ENCODE measurements at places on chromosomes 2 and 18.

DNA sequence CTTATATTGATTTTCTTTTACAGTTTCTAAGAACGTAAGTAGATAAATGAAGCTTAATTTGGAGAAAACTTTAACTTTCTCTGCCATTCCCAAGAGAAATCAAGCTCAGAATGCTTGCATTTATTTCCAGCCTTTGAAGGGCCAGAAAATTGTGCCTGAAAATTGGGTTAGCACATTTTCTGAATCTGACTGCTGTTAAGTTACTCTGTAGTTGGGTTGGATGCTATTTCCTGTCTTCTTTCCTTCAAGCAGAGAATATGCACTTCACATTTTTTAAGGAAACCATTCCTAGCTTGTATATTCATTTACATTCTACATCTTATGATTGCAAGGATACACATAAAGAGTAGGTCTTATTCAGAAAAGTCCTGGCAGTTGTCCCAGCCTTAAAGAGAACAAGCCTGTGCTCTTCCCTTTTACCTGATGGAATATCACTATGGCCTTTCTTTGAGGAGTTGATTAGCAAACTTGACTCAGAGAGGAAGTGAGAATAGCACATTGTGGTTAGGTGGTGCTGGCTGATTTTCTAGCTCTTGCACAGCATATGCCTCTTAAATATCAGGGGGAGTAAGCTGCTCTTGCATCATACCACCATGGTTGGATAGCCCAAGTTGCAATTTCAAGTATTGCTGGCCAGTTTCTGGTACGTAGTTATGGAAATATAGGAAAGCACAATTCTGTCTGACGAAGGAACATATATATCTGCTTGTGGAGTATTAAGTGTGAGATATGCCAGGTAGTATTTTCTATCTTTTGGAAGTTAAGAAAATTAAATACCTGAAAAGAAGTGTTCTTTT is 133.7 kb downstream of the COMMD1 start:
- DNase-seq: no peak

DNA sequence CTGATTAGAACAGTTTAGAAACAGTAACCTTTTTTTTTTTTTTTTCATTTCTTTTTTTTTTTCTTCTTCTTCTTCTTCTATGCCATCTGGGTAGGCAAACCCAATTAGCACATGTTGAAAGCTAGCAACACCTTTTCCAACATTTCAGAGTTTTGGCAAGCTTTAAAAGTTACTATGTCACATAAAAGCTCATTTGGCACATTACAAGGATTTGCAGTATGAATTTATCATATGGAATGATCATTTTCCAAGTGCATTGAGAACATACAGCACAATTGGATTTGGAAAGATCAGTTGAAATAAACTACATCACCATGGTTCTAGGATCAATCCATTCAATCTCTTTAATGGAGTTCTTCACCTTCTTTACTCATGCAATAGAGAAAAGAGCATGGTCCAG is 847.0 kb downstream of the LRRTM4 start:
- no peak for DNase-seq

GRCh38 chr2:99727199-99727598 is 237.4 kb upstream of the REV1 start:
- no peak for DNase-seq

DNA sequence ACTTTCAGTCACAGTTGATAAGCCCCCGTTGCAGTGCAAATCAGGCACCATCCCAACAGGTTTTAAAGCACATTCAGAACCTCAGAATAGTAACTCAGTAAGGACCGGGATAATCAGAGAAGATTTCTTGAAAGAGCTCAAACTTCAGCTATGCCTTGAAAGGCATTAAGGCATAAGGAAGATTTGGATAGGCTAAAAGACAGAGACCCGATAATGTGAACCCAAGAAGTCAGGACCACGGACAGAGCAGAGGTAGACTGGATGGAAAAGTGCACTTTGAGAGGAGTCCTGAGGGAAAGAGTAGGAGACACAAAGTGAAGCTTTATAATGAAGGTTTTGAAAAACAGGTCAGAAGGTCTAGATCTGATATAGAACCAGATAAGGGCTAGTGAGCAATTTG is 36.9 kb upstream of the KLF7 start:
- no peak for DNase-seq

DNA sequence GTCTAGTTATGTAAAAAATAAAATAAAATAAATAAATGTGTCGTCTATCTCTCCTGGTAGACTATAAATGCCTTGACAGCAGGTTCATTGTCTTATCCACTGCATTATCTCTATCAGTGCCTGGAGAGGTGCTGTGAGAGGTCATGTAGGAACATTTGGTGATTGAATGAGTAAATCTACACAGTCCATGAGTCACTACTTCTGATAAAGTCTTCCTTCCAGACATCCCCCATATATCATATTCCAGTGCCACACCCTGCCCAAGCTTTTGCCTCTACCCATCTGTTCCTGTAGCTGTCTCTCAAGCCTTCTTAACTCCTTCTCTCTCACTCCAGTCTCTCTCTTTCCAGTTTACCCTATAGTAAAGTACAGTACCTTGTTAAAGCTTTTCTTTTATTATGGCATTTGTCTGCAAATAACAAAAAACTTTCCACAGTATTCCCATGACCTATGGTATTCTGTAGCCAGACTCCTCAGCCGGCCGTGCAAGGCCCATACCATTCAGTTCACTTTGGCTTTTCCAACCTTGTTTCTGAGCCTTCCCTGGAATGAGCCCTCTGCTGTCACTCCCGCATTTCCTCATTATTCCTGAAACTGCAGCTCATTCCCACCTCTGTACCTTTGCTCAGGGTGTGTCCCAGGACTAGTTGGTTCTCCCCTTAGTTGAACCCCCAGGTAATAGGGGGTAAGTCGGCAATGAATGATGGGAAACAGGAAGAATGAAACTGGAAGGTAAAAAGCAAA is 37.5 kb downstream of the ANXA4 start:
- no peak for DNase-seq

DNA sequence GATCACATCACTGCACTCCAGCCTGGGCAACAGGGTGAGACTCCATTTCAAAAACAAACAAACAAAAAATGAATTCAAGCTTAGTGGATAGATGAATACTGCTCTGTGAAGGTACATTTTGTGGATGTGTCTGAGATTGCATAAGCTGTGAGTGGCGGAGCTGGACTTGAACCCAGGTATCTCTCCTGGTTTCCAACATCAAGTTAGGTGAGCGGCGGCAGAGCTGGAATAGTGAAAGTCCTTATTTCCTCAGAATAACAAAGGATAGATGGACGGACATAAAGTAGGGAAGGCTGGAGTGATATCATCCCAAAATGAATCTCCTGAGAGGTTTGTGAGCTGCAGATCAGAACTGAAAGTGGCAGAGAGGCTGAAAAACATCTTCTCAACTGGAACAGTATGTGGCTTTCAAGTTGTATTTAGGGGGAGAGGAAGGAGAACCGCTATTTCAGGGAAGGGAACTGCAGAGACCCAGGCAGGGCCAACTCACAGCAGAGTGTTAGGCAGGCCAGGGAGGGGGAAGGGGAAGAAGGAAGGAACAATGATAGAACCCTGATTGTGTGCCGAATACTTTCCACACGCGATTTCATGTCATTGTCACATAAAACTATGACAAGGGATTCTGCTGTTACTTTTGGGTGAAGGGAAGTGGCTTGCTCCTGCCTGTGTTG is 106.2 kb downstream of the LPIN1 start:
- no peak for DNase-seq

- no peak for DNase-seq
Measured at GRCh38 chr18:74171910-74172606, 23.7 kb downstream of the TIMM21 start.

GRCh38 chr2:37689751-37690150 is 18.3 kb upstream of the CDC42EP3 start:
- DNase-seq: no peak

DNA sequence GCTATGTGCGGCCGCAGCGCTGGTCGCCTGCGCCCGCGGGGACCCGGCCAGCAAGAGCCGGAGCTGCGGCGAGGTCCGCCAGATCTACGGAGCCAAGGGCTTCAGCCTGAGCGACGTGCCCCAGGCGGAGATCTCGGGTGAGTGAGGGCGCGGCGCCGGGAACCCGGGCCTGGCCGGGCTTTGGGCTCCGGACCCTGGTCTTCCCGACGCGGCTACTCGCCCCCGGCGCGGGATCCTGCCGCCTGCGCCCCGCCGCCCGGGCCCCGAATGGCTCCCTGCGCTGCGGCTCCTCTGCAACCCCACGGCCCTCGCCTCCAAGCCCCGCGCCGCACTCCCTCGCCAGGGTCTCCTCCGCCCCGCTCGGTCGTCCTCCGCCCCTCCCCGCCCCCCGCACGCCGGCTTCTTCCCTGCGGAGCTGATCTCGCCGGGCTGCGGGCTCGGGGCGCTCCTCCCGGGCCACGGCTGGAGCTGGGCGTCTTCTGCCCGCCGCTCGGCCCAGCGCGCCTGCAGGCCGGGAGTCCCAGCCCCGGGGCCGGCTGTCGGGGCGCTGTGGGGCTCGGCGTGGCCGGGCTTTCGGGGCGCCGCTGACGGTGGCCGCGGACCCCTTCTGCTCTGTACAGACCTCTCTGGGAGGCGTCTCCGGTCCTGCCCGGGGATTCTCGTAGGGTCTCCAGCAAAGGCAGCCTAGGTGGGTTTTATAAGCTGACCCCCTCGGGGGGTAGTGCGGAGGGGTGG is 652 bp downstream of the GPC1 start:
- no peak for DNase-seq

DNA sequence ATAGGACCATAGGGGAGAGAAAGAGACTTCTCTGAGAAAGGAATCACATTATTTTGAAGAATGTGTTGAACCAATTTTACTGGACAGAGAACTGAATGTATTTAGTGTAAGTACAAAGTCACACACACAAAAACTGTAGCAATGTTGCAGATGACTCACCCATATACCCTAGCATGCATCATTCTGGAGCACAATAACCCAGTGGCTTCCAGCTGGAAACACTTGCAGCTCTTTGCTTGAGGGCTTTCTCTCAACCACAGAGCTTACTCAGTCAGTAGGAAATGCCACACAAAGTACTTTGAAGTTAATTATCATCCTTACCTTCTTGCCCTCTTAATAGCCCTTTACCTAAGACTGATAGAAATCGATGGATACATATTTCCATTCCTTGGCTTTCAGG is 760.0 kb upstream of the FSHR start:
- no peak for DNase-seq

DNA sequence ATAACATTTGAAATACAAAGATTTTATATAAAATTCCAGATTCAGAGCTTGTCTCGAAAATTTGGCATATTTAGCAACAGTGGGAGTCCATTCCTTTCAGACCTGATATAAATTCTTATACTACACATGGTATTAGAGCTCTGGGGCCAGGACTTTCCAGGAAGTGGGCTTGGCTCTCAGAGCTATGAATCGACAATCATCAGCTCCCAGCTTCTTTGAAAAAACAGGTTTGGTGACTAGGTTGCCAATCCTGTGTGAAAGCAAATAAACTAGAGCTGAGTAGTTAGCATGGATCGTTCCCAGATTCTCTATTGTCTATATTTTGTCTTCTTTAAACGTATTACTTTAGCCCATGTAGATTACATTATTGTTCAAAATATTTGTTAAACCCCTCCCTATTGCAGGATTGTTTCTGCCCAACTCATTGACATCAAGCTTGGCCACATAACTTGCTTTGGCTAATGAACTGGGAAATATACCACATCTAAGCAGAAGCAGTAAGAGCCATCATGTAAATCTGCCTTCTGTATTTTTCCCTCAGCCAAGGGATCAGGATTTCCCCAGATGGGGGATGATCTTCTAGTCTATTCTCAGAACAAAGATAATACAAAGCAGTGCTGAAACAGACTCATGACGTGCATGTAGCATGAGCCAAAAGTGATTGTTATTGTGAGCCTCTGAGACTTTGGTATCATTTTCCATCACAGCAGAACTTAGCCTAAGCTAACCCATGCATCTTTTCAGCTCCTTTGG is 105.4 kb downstream of the KCNH7 start:
- DNase-seq: no peak

GRCh38 chr2:54572636-54573536 is 116.8 kb downstream of the SPTBN1 start:
- DNase-seq: no peak

GRCh38 chr18:78731398-78732032 is 248.1 kb upstream of the SALL3 start:
- no peak for DNase-seq

DNA sequence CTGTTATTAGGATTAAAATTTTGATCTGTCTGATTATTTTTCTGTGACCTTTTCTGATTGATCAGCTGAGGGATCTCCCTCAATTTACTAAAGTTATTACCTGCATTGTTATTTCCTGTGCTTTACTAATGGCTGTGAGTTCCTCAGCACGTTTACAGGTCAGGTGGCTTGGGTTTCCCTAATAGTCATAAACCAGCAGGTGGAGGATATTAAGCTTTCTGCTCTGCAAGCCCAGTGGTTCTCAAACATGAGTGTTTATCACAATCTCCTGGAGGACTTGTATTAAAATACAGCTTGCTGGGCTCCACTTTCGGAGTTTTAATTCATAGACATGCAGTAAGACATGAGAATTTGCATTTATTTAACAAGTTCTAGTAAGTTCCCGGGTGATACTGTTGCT is 22.4 kb upstream of the UGP2 start:
- no peak for DNase-seq

GRCh38 chr2:69518841-69519240 is 81.6 kb upstream of the NFU1 start:
- no peak for DNase-seq

DNA sequence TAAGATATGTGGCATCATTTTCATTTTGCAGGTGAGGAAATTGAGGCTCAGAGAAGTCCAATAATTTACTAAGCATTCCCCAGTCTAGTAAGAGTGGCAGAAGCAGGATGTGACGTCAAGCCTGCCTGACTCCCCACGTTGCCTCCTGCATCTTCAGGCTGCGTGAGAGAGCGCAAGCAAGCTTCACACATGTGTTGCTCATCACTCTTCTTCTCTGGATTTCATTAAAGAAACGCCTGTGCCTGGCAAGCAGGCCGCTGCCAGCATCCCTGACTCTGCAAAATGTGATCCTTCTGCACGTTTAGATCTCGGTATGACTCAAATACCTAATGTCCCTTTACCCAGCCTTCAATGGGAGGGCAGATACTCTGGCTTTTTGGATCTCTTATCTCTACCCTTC is 96.8 kb downstream of the PRKCE start:
- no peak for DNase-seq

- DNase-seq: no peak
Measured at GRCh38 chr2:200786423-200786822, 25.3 kb upstream of the BZW1 start.

- no peak for DNase-seq
Measured at GRCh38 chr18:22337306-22337705, 80.4 kb downstream of the CTAGE1 start.

- DNase-seq: no peak
Measured at GRCh38 chr18:63183378-63183777, 136.2 kb downstream of the BCL2 start.

GRCh38 chr2:194765723-194766122 is 891.3 kb upstream of the SLC39A10 start:
- DNase-seq: no peak

GRCh38 chr2:217870528-217871011 is 132.2 kb downstream of the TNS1 start:
- no peak for DNase-seq

GRCh38 chr2:29583548-29584156 is 337.7 kb downstream of the ALK start:
- no peak for DNase-seq

GRCh38 chr2:198077477-198077876 is 273.1 kb downstream of the PLCL1 start:
- no peak for DNase-seq

- no peak for DNase-seq
Measured at GRCh38 chr2:235291461-235291860, 202.4 kb upstream of the AGAP1 start.

- no peak for DNase-seq
Measured at GRCh38 chr2:129765326-129765677, 214.2 kb upstream of the RAB6C start.
